CD4-positive, alpha-beta T cell treated with Interleukin-10 for 1 hour (primary cell): ENCODE measurements at places on chromosomes 2 and 18.

DNA sequence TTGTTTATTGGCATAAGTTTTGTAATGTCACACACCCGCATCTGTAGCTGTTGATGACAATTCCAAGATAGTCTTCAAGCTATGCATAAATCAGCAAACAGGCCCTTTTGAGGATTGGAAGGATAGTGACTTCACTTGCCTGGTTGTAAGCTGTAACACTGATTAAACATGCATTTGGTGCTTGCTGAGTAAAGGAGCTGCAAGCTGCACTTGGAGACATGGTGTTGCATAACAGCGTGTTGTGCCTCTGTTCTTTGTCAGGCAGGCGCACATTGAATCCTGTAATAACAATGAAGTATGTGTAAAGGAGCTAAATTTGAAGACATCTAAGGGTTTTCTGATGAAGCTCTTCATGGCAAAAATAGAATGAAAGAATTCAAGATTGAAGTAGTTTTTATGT is 68.7 kb upstream of the TTC27 start:
- no peak for DNase-seq

DNA sequence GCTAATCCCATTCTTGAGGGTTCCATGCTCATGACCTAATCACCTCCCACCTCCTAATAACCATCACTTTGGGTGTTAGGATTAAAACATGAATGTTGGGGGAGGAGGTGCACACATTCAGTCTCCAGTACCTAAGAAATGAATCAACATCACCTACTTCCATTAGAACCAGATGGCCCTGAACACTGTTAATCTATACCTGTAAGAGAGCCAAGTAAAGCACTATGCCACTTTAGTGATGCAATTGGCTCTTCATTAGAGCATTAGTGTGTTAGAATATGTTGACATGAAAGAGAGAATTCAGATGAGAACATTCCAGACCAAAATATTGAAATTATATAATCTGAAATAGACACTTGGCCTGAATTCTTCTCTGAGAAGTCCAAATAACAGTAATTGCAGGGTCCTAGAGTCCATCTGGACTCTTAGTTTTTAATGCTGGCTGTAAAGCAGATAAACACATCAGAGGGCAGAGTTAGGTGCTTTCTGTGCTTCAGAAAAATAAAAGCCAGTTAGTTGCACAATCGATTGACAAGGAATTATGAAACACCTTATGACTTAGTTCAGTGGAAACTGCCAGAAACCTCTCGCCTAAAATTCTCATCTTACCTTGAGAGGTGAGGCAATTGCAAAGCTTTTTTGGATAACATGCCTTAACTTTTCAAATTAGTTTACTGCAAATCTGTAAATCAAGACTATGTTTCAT is 923.7 kb downstream of the SLC4A3 start:
- DNase-seq = no peak

DNA sequence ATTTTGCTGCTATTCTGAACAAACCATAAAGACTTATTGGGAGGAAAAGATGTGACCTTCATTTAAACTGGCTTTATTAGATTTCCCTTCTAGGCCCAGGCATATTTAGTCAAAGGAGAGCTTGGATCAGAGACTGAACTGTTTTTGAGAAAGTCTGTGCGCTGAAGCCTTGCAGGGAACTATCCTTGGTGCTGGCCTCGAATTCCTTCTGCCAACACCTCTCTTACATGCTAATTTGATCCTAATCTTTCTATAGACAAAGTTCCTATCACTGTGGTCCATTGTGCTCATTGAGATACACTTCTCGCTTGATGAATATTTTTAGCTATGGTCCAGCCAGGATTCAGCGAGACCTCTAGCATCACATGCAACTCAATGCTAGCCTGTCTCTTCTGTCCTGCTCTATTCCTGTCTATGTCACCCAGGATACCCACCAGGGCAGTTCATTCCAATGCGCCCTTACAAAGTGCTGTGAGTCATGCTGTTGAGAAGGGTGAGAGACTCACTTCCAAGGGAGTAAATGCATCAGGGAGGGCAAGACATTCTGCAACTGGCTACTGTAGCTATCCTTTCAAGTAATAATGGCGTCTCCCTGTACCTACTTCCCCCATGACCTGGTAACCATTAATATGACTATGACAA is 356.7 kb upstream of the LYPD1 start:
- DNase-seq = no peak

GRCh38 chr18:78699499-78699898 is 280.1 kb upstream of the SALL3 start:
- DNase-seq = no peak

DNA sequence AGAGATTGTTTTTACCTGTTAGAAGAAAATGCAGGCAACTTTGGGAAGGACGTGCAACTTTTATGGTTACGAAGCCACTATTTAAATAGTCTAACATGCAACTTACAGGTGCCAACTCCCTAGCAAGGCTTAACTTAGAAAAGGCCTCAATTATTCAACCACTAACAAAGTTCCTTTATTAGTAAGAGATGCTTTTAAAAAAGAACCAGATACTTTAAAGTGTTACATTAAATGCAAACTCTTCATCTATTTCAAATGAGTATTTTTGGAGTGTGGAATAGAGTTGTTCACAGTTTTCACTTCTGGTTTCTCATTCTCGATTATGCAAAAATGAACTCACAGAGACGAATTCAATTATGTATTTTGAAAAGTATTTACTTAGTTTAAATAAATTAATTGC is 51.7 kb downstream of the PELI1 start:
- no peak for DNase-seq

DNA sequence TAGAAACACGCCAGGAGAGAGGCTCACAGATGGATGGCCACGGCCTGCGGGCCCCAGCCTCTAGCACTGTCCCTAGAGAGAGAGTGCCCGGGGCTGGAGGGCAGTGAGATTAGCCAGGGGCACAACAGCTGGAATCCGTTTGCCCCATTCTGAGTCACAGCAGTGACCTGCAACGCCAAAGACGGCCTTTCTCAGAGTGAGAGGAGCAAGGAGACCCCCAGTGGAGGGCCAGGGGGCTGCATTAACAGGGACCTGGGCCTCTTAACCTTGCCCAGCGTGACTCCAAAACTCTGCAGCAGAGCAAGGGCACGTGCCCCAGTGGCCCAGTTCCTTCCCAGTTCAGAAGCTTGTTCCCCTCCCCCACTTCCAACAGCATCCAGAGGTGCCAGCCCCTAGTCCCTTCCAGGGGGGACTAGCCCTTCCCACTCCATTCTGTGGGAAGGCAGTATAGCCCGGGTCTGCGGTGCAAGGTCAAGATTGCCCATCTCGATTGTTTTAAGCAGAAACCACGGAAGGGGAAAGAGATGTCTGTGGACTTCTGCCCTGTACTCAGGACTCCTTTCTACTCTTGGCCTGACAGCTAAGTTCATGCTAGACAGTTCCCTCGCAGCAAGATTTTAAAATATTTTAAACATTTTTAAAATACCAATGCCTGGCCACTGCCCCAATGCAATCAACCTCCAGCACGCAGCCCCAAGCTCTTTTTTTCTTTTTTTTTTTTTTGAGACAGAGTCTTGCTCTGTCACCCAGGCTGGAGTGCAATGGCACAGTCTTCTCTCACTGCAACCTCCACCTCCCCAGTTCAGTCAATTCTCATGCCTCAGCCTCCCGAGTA is 50.9 kb upstream of the BIN1 start:
- no peak for DNase-seq

DNA sequence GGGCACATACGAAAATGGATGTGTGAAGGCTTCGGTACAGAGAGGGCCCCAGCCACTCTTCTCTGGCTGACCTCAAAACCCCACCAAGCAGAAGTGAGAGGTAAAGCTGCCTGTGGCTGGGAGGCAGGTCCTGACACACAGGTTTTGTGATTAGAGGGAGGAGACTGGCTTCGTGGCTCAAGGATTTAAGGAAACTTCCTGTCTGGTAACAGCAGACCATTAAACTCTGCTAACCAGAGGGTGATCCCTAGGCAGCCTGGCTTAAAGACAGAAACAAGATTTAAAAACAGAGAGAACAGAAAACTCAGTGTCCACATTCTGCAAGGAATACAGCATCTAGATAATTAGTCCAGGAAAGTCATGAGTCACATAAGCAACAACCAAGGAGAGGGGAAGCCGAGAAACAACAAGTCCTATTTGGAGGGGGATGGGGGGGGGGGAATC is 101.9 kb downstream of the NFATC1 start:
- no peak for DNase-seq

DNA sequence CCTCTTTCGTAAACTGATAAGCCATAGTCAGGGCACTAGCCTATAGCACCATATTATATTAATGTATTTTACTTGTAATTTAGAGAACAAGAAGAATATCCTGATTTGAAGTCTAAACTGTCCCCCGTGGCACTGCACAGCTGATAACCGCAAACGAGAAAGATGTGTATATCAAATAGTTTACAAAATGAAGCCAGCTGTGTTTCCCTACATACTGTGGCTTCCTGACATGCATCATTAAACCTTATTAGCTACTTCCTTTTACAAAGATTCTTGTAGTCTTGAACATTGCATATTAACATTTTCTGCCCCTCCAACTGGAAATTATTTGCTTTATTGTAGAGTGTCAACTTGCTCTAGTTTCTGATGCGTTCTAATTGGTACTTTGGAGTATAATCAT is 153.5 kb upstream of the NFATC1 start:
- DNase-seq = no peak

DNA sequence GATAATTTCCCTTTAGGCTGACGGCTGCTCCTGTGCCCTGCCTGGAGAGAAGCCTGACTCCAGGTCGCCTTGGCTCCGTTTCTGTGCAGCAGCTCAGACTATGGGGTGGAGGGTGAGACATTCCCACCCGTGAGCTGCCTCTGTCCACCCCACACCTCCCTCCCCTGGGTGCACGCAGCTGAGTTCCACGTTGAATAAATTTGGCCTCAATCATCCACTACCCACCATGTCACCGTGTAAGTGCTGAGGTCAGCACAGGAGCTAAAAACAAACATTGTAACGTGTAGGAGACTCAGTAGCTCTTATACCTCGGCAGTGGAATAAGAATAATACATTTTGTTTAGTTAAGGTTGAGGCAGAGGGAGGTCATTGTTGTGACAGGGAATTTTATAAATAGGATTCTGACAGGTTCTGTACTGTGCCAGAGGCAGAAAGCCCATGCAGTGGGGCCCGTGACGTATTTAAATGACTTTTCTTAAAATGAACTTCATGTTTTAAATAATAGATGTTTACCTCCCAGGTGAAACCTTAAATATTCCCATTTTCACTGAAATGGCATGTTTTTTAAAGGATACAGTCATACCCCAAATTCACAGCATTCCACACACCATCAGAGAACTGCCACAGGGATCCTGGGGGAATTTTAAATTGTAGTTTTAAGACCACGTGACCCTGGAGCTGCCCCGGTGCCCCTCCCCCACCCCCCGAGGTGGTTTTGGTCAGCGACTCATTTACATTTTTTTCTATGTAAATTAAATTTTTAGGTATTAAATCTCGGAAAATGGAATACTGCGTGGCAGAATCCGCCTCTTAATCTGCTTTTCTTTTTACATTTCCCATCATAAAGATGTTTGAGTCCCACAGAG is 50.2 kb downstream of the NFATC1 start:
- DNase-seq = no peak

DNA sequence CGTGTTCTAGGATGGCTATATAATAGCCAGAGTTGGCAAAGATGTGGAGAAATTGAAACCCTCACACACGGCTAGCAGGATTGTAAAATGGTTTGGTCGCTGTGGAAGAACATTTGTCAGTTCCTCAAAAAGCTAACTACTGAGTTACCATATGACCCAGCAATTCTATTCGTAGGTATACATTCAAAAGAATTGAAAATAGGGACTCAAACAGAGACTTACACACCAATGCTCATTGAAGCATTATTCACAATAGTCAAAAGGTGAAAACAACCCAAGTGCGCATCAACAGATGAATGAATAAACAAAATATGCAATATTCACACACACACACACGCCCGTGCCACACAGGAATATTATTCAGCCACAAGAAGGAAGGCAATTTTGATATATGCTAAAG is 98.7 kb downstream of the PLA2R1 start:
- DNase-seq = no peak

DNA sequence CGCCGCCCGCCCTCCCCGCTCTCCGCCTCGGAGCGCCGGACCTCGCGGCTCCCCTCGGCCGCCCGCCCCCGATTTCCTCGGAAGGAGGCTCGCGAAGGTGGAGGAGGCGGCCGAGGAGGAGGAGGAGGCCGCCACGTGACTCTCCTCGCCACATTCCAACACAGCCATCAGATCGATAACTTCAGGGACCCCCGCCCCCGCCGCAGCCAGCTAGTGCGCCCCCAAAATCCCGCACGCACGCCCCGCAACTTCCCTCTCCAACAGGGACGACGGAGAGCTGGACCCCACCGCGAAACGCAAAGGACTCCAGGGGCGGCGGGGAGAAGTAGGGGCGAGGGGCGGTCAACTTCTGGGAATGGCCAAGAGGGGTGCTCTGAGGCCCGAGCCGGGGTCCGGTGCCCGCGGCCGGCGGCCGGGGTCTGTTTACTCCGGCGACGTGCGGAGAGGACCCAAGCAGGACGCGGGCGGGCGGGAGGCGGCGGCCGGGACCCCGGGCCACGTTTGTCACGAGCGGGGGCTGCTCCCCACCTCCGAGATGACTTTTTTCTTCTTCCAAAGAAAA is 2.0 kb downstream of the ZNF521 start:
- no peak for DNase-seq

GRCh38 chr2:43075054-43075593 is 151.3 kb downstream of the ZFP36L2 start:
- no peak for DNase-seq

- no peak for DNase-seq
Observed at GRCh38 chr2:19688059-19688458, 213.7 kb downstream of the TTC32 start.

DNA sequence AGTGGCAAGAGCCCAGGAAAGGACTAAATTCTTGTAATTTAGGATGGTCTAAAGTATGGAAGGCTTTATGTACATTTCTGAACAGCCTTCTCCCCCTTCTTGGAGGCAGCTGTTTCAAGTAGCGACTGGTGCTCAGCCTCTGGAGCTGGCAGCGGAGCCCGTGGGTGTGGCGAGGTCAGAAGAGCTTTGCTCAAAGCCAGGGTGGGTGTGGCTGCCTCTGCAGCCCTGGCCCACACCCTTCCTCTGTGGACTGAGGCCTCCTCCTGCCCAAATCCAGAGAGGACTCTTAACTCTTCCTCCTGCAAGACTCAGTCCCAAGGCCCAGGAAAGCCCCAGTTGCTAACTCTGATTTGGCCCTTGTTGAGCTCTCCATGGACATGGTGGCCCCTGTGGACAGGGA is 202.1 kb upstream of the REV1 start:
- DNase-seq = no peak

GRCh38 chr2:27798948-27799645 is 27.6 kb downstream of the MRPL33 start:
- DNase-seq = no peak

DNA sequence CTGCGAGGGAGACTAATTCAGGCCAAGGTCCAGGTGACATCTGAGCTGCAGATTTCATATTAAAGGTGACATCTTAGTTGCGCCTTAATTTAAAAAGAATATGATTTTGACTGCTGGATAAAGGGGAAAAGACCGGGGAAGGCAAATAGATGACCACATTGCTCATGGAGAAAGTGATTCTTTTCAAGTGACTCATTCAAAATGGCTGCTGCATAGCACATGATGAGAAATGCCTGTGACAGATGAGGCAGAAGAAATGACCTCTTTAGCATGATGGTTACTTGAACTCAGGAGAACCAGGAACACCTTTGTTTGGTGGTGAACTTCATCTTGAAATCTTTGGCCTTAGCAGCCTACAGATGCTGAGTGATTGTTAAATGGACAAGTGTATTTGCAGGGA is 385.8 kb upstream of the TRIB2 start:
- no peak for DNase-seq
